ENCODE measurements at places on chromosomes 3 and 15.

- DNase-seq, result peak; percentile 25
Observed at GRCh38 chr3:194995922-194996321, 275.0 kb downstream of the XXYLT1 start.

- no peak for DNase-seq
Observed at GRCh38 chr15:48493084-48493762, 152.3 kb downstream of the FBN1 start.

GRCh38 chr3:71008350-71008935 lies 575.1 kb downstream of the FOXP1 start:
- DNase-seq, result no peak

- no peak for DNase-seq
Observed at GRCh38 chr15:55738715-55739114, 4.2 kb downstream of the PRTG start.

DNA sequence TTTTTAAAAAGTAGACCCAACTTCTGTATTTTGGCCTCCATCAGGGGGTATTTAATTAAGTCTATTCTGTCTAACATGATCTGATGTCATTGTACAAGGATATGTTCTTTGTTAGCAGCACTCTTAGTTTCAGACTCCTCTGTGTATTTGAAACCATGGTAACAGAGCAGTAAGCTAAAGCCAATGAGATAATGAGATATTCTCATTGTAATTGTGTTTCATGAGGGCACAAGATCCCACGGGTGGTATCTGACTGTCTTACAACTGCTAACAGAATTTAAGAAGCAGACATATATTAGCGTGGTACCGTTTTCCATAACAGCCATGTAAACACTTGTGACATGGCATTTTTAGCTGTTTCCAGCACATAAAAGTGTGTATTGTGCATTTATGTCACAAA lies 251.2 kb upstream of the VEPH1 start:
- no peak for DNase-seq

DNA sequence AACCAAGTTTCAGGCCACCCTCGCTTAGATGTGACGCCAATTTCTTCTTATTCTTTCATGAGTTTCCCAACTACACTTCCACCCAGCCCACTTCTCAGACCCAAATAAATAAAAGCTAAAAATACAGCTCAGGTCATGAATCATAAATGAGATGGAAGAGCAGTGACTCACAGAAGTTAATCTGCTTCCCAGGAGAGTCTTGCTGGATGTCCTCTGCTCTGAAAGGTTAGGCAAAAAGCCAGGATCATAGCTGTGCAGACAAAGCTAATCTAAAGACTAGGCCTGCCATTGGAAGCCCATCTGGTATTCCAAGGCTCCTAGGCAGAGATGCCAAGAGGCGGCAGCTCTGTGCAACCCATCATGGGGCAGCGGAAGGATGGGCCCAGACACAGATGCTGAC lies 24.1 kb downstream of the SHC4 start:
- DNase-seq, result no peak

DNA sequence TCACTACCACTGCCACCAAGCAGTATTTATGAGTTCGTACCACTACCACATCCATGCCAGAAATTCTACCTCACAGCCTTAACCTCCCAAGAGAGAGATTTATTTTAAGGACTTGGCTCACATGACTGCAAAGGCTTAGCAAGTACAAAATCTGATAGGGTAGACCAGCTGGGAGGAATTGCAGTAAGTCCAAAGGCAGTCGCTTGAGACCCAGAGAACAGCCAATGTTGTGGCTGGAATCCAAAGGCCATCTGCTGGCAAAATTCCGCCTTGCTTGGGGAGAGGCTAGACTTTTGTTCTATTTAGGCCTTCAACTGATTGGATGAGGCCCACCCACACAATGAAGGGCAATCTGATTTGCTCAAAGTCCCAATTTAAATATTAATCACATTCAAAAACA lies 101.4 kb upstream of the STT3B start:
- no peak for DNase-seq

All from H9 (cell line).